ENCODE measurements at places on chromosomes 7 and 10.

- DNase-seq = no peak
Measured at GRCh38 chr7:42142089-42142488, 94.9 kb downstream of the GLI3 start.

DNA sequence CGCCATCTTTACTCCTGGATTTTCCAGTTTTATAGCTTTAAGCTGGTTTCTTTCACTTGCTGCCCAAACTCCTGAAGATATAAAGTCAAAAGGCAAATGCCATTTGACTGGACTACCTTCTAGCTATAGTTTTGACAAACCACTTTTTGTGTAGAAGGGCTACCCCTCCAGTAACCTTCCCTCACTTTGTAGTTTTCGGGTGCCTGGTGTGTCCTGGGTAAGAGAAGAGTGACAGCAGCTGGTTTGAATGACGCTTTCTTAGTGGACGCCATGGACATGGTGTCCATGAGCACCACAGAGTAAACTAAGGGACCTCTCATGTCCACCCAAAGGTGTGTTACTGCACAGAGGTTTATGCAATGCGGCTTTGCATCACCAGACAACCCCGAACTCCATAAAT is 21.2 kb upstream of the PITRM1 start:
- DNase-seq = no peak

GRCh38 chr10:7525314-7526016 is 114.6 kb upstream of the SFMBT2 start:
- DNase-seq = peak; percentile 42

DNA sequence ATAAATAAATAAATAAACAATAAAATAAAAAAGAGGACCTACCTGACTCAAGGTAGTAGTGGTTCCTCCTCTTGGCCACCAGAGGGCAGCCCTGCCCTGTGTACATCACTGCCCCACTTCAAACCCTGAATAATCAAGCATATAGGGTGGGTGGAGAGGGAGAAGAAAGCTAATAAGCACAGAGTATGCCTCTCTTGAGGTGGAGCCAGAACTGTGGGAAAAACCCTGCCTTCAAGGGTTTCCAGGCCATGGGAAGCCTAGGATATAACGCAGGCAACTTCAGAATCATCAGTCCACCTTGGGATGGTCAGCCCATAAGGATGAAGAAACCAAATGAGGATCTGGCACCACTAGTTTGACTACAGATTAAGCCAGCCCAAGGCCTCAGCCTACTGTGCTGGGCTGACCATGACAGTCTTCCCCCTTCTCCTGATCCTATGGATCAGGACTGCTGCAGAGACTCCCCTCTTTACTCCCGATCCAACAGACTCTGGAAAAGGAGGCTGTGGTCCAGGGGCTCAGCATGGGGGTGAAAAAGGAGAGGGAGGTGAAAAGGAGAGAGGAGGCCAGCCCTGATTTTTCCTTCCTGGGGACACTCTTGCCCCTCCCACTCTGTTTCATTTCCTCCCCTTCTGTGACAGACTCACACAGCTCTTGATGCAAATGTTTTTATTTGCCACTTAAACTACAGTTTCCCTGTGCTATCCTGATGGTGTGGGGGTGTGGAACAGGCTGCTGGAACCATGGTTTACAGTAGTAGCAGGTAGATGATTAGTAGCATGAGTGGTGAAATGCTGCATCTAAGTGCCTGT is 10.1 kb downstream of the AVPI1 start:
- peak; percentile 39 for DNase-seq

GRCh38 chr7:50688226-50688590 is 94.5 kb downstream of the GRB10 start:
- no peak for DNase-seq

- DNase-seq = no peak
Measured at GRCh38 chr10:8036506-8037198, 17.8 kb upstream of the GATA3 start.

- DNase-seq = no peak
Measured at GRCh38 chr10:2619916-2620315, 447.4 kb upstream of the PFKP start.

GRCh38 chr10:93565446-93565845 is 1.0 kb upstream of the FFAR4 start:
- DNase-seq = no peak

DNA sequence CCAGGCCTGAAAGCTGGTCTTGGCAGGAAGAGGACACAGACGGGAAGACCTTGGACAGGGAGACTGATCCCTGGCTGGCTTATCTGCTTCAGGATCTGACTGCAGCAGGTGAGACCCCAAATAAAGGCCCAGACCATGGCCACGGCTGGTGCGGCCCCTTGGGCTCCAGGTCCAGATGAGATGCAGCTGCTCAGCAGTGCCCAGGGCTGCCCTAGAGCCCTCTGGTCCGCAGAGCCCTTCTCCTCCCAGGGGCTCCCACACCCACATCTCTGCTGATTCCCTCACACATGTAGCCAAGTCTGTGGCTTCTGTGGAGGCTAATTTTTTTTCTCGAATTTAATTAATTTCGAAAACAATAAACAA is 46.3 kb downstream of the VIPR2 start:
- DNase-seq = no peak

DNA sequence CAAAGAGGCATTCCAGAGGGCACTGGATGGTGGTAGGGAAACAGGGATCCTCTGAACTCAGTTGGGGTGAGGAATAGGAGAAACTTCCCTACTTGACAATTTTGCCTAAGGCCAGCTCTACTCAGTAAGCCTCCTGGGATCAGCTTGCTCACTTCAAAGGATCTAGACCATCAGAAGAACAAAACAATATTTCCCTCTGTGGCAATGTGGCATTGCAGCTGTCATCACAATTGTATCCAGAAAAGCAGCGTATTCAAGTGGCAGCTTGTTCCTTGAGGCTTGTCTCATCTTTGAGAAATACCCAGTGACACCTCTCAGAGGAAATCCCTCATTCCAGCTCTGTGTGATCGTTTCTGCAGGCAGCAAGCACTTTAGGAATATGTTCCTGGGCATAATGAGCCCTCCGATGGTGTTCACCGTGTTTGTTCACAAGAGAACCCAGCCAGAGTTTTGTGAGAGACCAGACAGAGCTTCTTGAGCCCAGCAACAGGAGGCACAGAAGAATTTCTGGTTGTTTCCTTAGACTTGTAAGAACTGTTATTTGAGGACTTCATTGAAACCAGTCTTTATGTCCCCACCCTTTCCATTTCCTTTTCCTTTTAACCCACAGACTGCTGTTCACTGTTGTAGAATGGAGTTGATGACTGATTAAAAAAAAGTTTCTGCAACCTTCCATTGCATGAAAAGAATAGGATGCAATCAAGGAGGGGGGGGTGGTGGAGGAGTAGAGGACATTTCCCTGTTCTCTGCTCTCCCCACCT is 747.3 kb downstream of the LRMDA start:
- no peak for DNase-seq

- DNase-seq = no peak
Measured at GRCh38 chr7:132607656-132608055, 31.4 kb upstream of the PLXNA4 start.

DNA sequence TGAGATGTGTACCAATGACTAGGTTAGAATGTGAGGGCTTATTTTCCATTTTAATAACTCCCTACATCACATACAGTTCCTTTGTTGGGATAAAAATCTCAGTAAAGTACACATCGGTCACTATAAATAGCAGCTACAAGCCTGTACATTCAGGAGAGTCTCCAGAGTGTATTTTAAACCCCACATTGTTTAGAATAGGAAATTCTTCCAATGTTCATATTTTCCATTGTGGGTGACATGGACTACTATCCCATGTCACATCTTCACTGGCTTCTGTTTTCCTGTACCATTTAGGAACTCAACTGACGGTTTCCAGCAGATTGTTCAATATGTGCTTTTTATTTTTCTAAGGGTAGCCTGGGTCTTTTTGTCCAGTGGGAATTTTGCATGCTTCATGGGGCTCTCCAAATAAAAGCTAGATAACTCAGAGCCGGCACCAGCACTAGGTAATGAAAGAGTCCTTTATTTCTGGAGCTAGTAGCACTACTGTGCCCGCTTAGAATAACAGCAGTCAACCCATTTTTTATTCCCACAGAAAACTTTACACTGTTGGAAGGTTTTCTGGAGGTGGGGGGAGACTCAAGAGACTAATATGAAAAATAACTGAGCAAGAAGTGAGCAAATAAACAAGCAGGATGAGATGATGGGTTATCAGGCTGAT is 100.5 kb downstream of the CALD1 start:
- DNase-seq = no peak

DNA sequence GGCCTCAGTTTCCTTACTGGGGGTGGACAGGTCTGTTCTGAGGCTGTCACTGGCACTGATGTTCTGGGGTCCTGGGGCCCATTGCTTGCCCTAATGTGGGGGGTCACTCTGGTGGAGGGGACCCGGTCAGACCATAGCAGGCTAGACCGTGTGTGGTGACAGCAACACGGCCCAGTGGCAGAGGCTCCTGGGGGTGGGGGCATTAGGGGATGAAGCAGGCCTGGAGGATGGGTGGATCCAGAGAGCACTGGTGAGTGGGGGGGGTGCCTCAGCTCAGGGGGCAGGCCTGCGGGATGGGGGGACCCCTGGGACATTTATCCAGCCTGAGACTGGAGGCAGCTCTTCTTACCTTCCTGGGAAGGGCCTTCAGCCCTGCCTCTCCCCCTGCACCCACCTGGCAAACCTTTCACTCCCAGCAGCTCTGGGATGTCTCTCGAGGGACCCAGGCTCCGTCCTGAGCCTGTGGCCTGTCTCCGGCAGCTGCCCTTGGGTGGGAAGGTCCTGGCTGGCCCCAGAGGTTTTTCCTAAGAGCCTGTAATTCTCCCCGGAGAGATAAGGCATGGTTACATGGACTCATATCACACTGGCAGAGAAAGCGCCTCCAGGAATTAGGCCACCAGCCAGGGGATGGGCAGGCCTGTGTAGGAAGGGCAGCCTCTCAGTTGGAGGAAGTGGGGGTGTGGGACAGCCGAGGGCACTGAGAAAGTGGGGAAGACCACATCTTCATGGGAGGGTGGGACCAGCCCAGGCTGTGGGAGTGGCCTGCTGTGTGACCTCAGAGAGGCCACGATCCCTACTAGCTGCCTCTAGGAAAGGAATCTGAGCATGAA is 147.7 kb downstream of the UBE2H start:
- no peak for DNase-seq

DNA sequence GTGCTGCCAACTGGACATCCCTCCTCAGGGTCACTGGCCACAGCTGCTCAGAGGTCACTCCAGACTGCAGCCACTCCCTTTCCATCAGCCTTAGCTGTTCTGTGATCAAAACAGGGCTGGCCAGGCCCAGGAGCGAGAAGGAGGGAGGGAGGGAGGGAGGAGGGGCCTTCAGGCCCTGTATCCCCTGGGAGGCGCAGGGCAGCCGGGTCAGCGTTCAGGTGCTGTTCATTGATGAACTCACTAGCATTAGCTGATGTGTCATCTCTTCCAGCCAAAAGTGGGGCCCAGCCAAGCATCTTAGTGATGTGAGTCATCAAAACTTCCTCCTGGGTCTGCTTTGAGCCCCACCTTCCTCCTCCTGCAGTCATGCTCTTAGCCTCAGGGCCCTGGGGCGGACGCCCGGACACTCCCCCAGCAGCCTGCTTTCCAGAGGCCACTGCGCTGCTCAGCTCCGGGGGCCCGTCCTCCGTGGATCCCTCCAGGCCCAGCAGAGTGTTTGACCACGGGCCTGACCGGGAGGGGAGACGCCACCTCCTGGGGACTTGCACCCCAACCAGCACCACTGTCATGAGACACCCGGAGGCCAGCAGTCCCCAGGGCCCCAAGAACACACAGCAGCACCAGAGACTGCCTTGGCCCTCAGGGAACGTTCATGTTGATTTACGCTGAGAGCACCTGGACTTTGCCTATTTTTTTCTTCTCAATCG is 149.2 kb downstream of the PRKAG2 start:
- peak; percentile 24 for DNase-seq

DNA sequence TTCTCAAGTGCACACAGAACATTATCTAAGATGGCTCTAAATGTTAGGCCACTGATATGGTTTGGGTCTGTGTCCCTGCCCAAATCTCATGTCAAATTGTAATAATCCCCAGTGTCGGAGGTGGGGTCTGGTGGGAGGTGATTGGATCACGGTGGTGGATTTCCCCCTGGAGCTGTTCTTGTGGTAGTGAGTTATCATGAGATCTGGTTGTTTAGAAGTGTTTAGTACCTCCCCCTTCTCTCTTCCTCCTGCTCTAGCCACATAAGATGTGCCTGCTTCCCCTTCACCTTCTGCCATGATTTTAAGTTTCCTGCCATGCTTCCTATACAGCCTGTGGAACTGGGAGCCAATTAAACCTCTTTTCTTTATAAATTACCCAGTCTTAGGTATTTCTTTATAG is 11.2 kb upstream of the GSTK1 start:
- DNase-seq = no peak

- no peak for DNase-seq
Measured at GRCh38 chr10:71893920-71894319, 42.9 kb upstream of the PSAP start.

DNA sequence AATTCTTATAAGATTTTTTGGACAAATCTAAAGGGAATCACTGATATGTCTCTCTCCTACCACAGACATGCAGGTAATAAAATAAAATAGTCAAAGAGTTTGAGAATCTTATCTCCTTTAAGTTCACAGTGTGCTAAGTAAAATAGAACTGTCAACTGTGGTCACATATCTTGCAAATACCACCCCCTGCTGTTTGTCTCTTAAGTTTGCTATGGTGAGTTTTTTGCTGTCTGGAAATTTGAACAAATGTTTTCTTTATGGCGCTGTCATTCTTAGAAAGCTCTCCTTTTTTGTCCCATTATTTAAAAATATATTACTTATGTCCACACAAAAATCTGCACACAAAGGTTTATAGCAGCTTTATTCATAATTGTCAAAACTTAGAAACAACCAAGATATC is 19.6 kb downstream of the GIMAP5 start:
- DNase-seq = no peak

DNA sequence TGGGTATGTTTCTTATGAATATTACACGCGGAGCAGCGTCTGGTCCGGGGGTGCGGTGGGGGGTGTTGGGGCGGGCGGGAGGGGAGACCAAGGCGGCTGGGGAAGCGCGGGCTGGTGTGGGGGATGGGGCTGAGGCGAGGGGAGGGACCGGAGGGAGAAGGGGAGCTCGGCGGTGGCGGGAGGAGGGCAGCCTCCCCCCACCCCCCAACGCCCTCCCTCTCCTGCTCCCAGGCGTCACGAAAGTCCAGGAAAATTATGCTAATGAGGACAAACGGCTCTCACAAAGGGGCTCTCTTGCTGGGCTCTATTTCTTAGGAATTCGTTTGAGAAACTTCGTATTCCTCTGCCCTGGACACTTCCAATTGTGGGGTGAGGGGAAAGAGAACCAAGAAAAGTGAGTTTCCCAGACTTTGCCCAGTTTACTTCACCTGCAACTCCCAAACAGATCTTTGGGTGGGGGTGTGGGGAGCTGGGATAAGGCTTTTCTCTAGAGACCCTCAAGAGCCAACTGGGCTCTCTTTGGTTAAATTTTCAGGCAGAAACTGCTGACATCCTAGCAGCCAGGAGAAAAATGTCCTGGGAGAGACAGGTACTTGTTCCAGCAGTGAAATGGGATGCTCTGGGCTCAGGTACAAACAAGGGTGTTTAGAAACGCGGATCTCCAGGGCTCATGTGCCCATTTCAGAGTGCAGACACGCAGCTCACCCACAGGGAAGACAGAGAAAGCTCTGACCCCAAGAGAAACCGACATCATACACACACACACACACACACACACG is 11.7 kb upstream of the HOXA2 start:
- no peak for DNase-seq

- no peak for DNase-seq
Measured at GRCh38 chr10:21273400-21273968, 252.0 kb downstream of the SKIDA1 start.

GRCh38 chr10:43230909-43231522 is 35.8 kb downstream of the RASGEF1A start:
- DNase-seq = no peak

- DNase-seq = no peak
Measured at GRCh38 chr10:118102121-118102520, 55.4 kb upstream of the RAB11FIP2 start.

Measured in activated CD4-positive, alpha-beta T cell treated with anti-CD3 and anti-CD28 coated beads, Interleukin-2, amount 50 U/mL, for 4 hours (primary cell).